ENCODE measurements at places on chromosomes 12 and 14.

GRCh38 chr12:131644481-131644880, 66.4 kb upstream of the SFSWAP start:
- DNase-seq: no peak

GRCh38 chr12:116180448-116180847, 97.0 kb downstream of the MED13L start:
- no peak for DNase-seq

DNA sequence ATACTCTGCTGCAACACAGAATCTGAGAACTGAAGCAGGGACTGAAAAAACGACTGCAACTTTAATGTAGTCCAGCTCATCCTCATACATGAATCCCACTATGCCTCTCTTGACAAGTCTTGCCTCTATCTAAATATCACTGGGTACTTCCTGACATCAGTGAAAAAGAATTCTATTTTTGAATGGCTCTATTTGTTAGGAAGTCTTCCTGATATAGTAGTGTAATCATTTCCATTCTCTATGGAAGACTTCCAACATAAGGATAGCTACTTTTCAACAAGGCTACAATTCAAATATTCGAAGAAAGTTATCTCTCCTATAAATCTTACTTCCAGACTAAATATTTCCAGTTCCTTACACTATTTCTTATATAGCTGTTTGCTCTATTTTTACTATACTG, 167.5 kb downstream of the MDGA2 start:
- DNase-seq: no peak

DNA sequence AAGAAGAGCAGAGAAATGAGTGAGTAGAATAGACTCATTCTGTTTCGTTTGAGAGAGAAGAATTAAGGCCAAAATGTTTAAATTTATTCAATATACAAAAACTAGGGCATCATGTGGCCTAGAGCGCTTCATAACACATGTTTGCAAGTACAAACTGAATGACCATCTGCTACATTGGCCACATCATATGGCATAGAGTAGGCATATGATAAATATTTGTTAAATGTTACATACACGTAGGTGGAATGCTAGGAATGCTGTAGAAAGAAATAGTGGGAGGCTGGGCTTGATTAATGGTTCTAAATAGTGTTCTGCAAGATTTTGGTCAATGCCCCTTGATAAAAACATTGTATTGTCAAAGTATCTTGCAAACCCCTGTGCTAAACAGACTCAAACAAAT, 10.8 kb downstream of the MGP start:
- no peak for DNase-seq

DNA sequence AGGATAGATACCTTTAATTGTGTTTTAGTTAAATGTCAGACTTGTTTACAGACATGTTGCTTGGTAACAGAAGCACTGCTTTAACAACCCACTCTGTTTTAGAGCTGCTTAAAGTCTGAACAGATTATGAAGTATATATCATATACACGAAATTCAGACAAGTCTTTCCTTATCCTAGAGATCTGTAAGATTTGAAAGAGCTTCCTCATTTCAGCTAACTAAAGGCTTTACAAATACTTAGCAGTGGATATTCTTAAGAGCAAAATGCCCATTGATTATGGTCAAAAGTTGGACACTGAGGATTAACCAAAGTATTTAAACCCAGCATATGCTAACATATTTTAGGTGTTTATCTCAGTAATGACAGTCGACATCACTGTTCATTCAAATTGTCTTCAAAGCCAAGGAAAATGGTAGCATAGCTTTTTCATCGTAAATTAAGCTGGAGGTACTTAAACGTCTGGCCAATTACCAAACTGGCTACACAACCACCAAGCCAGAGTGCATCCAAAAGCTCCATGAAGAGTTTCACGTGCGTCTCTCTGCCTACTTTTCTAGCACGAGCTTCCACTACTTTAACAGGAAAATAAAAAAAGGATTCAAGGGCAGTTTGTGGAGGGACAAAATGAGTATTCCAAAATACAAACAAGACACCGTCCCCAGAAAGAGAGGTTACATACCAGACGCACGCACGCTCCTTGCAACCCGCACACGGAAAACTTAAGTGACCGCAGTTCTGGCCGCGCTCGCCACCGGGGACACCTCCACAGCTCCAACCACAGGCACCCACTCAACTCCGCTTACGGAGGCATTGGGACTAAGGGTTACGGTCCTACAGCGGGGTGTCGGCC, 565 bp downstream of the CEP83 start:
- DNase-seq: no peak

GRCh38 chr14:100416921-100417860, 94.1 kb downstream of the SLC25A47 start:
- DNase-seq: peak; percentile 63

- DNase-seq: peak; percentile 79
Measured at GRCh38 chr12:32535288-32535999, 136.1 kb downstream of the FGD4 start.

DNA sequence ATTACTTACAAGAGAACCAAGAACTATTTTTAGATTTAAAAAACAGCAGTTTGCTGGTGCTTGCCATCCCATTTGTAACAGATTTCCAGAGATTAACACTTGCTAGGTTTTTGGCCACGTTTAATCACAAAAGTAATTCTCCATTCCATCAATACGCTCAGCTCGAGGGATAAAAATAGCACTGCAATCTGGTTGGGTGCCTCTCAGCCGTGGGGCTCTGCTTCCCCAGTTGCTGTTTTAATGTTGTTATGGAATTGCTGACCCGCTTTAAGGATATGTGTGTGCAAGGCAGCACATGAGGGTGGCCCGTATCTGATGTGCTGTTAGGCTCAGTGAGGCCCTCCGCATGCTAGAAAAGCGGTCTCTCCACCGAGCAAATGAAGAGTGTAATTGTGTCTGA, 222.2 kb upstream of the TMEM260 start:
- DNase-seq: peak; percentile 32
